T-helper 17 cell (primary cell): ENCODE measurements at places on chromosomes 12 and 14. TPM values are rescaled to one million over a fixed set of nuclear protein-coding genes. Genes with fewer than 3 reads are reported as not detected.

CDCA3 gene
- 0.87 TPM for total RNA-seq

DDX54 gene
- 75.9 TPM for total RNA-seq

AMIGO2 gene
- 8.0 TPM for total RNA-seq

CLEC9A gene
- not detected for total RNA-seq

RCOR1 gene
- total RNA-seq, result 17.9 TPM

TMPRSS12 gene
- not detected for total RNA-seq

HCAR1 gene
- total RNA-seq, result not detected

KRT71 gene
- not detected for total RNA-seq
